ENCODE measurements at places on chromosomes 1 and 21. TPM values are rescaled to one million over a fixed set of nuclear protein-coding genes. Genes with fewer than 3 reads are reported as not detected.

- peak; percentile 66 for DNase-seq
Measured at GRCh38 chr21:39020751-39021477, 162.3 kb downstream of the PSMG1 start.

DNA sequence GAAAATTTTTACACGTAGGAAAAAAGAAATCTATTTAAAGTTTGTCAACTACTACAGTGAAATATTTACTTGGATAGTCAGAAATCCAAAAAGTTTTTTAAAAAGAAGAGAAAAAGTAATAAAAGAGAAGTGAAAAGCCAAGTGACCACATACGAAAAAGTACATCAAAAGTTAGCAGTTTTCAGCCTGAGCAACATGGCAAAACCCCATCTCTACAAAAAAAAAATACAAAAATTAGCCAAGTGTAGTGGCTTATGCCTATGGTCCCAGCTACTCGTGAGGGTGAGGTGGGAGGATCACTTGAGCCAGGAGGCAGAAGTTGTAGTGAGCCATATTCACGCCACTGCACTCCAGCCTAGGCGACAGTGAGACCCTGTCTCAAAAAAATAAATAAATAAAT, 5.2 kb upstream of the MR1 start:
- no peak for DNase-seq

DNA sequence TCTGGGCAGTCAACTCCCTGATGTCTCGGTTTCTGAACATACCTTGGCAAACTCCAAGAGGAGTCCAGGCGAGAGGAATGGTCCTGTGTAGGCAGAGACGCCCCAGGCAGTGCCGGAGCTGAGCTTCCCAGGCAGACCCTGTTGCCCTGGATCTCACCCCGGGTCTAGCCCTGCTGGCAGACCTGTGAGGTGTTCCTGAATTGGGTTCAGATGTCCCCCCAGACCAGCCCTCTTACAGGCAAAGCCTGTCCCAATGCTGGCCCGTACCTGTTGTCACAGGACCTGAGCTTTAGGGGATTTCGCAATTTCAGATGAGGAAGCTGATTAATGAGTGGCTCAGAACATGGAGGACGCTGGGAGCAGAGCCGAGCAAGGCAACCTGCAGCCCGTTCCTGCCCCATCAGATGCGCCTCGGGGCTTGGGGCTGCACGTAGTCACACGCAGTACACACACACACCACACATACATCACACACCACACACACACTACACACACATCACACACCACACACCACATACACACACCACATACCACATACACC, 38.5 kb upstream of the PDE9A start:
- DNase-seq, result peak; percentile 35

DNA sequence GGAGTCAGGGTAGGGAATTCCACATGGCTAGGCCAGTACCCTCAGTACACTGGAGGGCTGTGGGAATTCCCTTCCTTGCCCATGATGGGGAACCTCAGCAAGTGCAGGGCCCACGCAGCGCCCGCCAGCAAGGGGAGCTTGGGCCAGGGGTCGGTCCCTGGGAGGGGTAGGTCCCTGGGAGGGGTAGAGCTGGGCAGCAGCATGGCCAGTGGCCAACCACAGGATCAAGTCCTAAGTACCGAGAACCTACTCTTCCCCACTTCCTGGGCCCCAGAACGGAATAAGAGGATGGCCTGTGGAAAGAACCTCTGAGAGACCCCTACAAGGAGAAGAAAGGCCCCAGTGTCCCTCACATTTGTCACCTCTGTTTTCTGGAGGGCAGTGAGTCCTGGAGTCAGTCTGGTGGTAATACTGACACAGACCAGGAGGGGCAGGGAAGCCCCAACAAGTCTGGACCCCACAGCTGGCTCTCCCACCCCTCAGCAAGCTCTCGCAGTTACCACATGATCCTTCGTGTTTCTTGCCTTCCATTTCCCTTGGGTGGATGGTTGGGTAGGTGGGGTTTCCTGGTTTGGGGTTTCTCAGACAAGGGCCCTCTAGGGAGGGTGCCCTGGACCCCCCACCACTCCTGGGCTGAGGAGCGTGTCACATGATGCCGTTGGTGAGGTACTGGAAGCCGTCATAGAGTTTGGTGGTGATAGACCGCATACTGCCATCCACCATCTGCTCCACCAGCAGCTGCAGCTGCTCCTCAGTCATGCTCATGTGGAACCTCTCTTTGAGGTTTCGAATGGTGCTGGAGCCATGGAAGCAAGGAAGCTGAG, 10.3 kb downstream of the ZNF687 start:
- no peak for DNase-seq

OR2L2 gene
- not detected for total RNA-seq

FAM72A gene
- 3.9 TPM for total RNA-seq

KCND3 gene
- 28.9 TPM for total RNA-seq

Data from right cardiac atrium (tissue), 5 donors.